ENCODE measurements at places on chromosomes 6 and 20.
A peak's percentile ranks its signal among the peaks of the same experiment; 100 is the strongest.

DNA sequence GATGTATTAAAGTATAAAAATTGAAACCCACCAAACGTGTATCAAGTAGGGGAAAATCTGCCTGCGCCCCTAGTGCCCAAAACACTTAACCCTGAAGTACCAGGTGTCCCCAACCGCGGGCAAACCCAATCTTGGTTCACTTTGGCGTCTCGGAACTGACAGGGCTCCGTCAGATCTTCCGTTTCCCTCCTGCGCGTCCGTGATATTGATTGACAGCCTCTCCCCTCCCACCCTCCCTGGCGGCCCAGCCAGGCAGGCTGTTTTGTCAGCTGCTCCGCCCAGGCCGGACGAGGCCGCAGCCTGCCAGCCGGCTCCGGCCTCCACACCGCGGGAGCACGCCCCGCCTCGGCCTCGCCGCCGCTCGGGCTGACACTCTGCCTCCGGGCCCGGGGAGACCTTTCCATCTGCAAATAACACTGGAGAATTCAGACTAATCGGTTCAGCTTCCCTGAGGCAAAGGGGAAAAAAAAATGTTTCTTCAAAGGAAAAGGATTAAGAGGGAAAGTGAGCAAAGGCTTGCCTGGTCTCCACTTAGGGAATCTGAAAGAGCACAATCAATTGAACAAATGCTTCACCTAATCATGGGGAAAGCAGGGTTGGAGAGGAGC lies 234.9 kb upstream of the MCHR2 start:
- DNase-seq = peak; percentile 96

GRCh38 chr6:71279740-71280139 lies 8.9 kb upstream of the OGFRL1 start:
- no peak for DNase-seq

- no peak for DNase-seq
Measured at GRCh38 chr6:107214655-107215054, 99.3 kb upstream of the BEND3 start.

- no peak for DNase-seq
Measured at GRCh38 chr6:100671740-100672139, 207.0 kb upstream of the SIM1 start.

GRCh38 chr6:138815797-138816528 lies 20.1 kb downstream of the ECT2L start:
- no peak for DNase-seq

DNA sequence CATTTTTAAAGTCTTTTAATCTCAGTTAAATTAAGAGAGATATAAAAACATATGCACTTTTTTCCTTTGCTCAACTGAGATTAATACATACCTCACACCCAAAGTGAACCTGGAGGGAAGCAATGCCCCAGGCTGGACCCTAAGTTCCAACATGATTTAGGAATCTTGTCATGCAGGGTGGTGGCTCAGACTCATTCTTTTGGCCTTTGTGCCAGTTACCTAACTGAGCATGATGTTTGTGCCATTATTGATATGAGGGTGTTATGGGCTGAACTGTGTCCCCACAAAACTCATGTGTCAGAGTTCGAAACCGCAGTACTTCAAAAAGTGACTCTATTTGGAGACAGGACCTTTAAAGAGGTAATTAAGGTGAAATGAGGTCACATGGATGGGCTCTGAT lies 188.0 kb downstream of the ARHGAP18 start:
- no peak for DNase-seq

- DNase-seq = no peak
Measured at GRCh38 chr6:40803897-40804702, 216.9 kb upstream of the LRFN2 start.
